ENCODE measurements at places on chromosomes 2 and 18. TPM values are rescaled to one million over a fixed set of nuclear protein-coding genes. Genes with fewer than 3 reads are reported as not detected.
A peak's percentile ranks its signal among the peaks of the same experiment; 100 is the strongest.

- H3K27me3 ChIP-seq, result no peaks in the 10 kb centered on the region
- H3K4me1 ChIP-seq, result no peaks in the 10 kb centered on the region
- H3K36me3 ChIP-seq, result no peaks in the 10 kb centered on the region
- DNase-seq, result peak; percentile 62
These were observed 440.5 kb upstream of the SMIM21 start for GRCh38 chr18:75868031-75868430.

The MC5R gene
- total RNA-seq, result 0.24 TPM

GRCh38 chr2:45825001-45825651 is 173.7 kb downstream of the PRKCE start:
- H3K27me3 ChIP-seq, result peaks cover 14% of the 10 kb centered on the region
- no peaks in the 10 kb centered on the region for H3K36me3 ChIP-seq

- no peak overlapping the region for H3K4me3 ChIP-seq
- no peaks in the 10 kb centered on the region for H3K36me3 ChIP-seq
- peak; percentile 56 for DNase-seq
- H3K4me1 ChIP-seq, result no peaks in the 10 kb centered on the region
These were observed 554.7 kb downstream of the NUP35 start for GRCh38 chr2:183678908-183679307.

The DTYMK gene
- total RNA-seq, result 60.9 TPM

The MAP3K20 gene
- 29.9 TPM for total RNA-seq

- no peak overlapping the region for H3K4me3 ChIP-seq
- H3K4me1 ChIP-seq, result no peaks in the 10 kb centered on the region
- no peak overlapping the region for H3K27ac ChIP-seq
- no peaks in the 10 kb centered on the region for H3K27me3 ChIP-seq
- H3K36me3 ChIP-seq, result no peaks in the 10 kb centered on the region
These were observed 219.3 kb upstream of the TMEFF2 start for GRCh38 chr2:192413812-192414681.

DNA sequence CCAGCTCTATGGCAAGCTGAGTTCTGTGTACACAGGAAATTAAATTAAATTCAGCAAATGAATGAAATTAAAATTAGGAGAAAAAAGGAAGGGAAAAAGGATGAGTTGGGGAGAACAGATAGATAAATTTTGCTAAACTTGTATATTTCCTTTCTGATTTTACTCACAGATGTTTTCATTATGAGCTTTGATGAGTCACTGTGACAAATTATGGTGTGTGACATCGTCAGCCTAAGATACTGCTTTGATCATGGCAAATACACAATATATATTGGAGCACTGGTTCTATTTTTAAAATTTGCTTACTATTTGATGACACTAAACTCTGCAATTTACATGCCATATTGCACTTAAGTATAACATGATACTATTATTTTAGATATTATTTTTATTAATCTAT is 464.6 kb upstream of the SPHKAP start:
- no peak for DNase-seq
- H3K4me1 ChIP-seq, result no peaks in the 10 kb centered on the region
- no peak overlapping the region for H3K27ac ChIP-seq
- no peaks in the 10 kb centered on the region for H3K36me3 ChIP-seq
- no peak overlapping the region for H3K4me3 ChIP-seq
- no peaks in the 10 kb centered on the region for H3K27me3 ChIP-seq

GRCh38 chr18:62784338-62784965 is 69.1 kb downstream of the PHLPP1 start:
- no peaks in the 10 kb centered on the region for H3K27me3 ChIP-seq
- no peak for DNase-seq
- no peaks in the 10 kb centered on the region for H3K36me3 ChIP-seq

The OTX1 gene
- total RNA-seq, result 12.9 TPM

The GKN1 gene
- not detected for total RNA-seq

DNA sequence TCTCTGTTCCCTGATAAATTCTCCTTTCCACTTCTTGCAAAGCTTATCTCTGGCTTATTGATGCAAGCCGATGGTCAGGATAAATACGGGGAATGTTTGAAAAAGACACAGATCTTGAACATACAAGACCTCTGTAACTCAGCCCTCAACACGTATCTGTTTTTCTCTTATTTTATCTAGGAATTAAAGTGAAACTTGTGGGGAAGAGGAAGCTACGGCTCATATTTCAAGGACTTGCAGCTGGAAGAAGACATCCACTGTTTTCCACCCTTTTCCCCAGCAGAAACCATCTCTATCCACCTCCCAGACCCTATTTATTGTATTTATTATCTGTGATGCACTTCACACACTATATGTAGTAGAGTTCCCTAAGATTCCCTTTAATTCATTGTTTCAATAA is 98.4 kb upstream of the TANK start:
- DNase-seq, result no peak
- H3K4me3 ChIP-seq, result no peak overlapping the region
- no peaks in the 10 kb centered on the region for H3K36me3 ChIP-seq

DNA sequence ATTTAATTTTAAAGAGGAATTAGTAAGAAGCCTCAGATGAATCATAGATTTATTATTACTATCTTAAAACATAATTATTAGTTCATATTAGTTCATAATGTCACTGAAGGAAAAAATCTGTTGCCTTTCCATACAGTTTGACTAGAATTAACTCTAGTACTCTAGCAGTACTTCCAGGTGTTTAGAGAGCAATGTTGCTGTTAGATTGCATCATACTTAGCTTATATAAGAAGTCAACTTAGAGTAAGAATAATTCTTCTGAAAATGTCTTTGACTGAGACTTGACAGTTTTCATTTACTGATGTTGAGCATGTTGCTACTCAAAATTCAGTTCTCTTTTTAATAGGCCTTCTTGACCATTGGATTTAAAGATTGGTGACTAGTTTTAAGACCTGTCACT is 4.7 kb downstream of the RAB3GAP1 start:
- H3K27me3 ChIP-seq, result no peaks in the 10 kb centered on the region
- no peaks in the 10 kb centered on the region for H3K4me1 ChIP-seq
- H3K4me3 ChIP-seq, result no peak overlapping the region

DNA sequence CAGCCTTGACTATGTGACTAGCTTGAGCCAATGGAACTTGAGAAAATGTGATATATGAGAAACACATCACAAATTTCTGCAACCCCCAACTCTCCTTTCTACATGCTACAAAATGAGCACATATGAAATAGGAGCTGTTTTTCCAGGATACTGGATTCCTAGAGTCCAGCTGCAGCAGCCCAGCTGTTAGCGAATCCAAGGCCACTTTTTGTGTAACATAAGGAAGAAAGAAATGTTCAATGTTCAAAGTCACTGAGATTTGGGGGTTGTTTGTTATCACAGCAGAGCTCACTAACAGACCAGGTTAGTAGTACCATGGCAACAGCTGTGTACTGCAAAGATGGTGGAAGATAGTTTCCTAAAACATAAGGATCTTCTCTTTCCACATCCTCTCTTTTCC is 12.6 kb upstream of the COL6A3 start:
- H3K27me3 ChIP-seq, result peaks cover 10% of the 10 kb centered on the region
- DNase-seq, result no peak
- no peak overlapping the region for H3K27ac ChIP-seq
- H3K36me3 ChIP-seq, result no peaks in the 10 kb centered on the region
- peaks cover 5% of the 10 kb centered on the region for H3K4me1 ChIP-seq
- H3K4me3 ChIP-seq, result no peak overlapping the region

The TMEFF2 gene
- total RNA-seq, result not detected

GRCh38 chr2:186903216-186903615 is 54.2 kb upstream of the ZSWIM2 start:
- H3K4me3 ChIP-seq, result no peak overlapping the region
- no peak overlapping the region for H3K27ac ChIP-seq
- DNase-seq, result no peak

The CYRIA gene
- total RNA-seq, result 0.86 TPM

GRCh38 chr18:28725876-28726275 is 548.9 kb upstream of the CDH2 start:
- no peaks in the 10 kb centered on the region for H3K27me3 ChIP-seq
- H3K4me1 ChIP-seq, result no peaks in the 10 kb centered on the region
- no peak for DNase-seq

The COLEC12 gene
- 88.8 TPM for total RNA-seq

DNA sequence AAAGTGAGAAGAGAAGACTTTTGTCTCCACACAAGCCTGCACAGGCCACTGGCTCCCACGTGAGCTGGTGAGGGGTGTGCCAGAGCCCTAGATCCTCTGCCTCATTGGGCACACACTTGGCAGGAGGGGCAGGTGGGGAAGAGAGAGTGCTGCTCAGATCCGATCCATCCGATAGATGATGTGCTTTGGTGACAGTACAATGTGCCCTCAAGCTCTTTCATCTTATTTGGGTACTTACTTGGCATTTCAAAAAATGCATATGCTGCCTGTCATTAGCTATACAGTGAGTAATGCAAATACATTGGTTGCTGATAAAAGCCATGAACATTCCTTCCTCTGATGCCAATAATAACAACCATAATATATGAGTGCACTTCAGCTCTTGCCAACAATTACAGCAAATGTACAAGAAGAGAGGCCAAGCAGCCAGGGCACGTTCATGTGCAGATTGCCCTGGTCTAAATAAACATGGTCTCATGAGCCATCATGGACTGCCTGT is 255.3 kb downstream of the VAPA start:
- no peak overlapping the region for H3K4me3 ChIP-seq
- no peaks in the 10 kb centered on the region for H3K27me3 ChIP-seq
- no peaks in the 10 kb centered on the region for H3K4me1 ChIP-seq
- no peaks in the 10 kb centered on the region for H3K36me3 ChIP-seq
- H3K27ac ChIP-seq, result no peak overlapping the region

The FAP gene
- not detected for total RNA-seq

DNA sequence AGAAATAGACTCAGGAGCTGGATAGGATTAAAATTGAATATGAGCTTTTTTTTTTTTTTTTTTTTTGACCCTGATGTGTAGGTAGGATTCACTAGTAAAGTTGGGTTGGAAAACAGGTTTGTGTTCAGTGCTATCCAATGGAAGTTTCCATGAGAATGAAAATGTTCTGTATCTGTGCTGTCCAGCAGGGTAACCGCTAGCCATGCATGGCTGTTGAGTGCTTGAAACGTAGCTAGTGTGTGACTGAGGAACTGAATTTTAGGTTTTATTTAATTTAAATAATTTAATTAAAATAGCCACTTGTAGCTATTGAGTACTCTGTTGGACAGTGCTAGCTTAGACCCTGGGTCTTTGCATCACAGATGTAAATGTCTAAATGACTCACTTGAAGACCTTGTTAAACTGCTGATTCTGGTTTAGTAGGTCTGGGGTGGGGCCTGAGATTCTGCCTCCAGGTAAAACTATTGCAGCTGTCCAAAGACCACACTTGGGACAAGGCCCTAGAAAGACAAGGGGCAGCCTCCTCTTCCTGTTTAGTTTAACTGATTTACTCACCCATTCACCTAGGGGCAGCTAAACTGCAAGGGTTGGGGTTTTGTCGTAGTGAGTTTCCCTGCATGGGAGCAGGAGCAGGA is 84.7 kb upstream of the STON1 start:
- H3K36me3 ChIP-seq, result peaks cover 4% of the 10 kb centered on the region
- no peak for DNase-seq
- H3K4me1 ChIP-seq, result peaks cover 11% of the 10 kb centered on the region
- H3K4me3 ChIP-seq, result peak overlapping the region; percentile 61
- H3K27ac ChIP-seq, result no peak overlapping the region
- no peaks in the 10 kb centered on the region for H3K27me3 ChIP-seq

GRCh38 chr2:234467289-234467688 is 29.6 kb downstream of the ARL4C start:
- DNase-seq, result no peak
- no peak overlapping the region for H3K27ac ChIP-seq
- H3K27me3 ChIP-seq, result no peaks in the 10 kb centered on the region
- H3K36me3 ChIP-seq, result no peaks in the 10 kb centered on the region

GRCh38 chr18:26046419-26047077 is 43.9 kb downstream of the SS18 start:
- no peak overlapping the region for H3K27ac ChIP-seq
- peaks cover 62% of the 10 kb centered on the region for H3K36me3 ChIP-seq
- H3K27me3 ChIP-seq, result no peaks in the 10 kb centered on the region
- no peaks in the 10 kb centered on the region for H3K4me1 ChIP-seq
- no peak for DNase-seq

- H3K4me3 ChIP-seq, result no peak overlapping the region
- no peak for DNase-seq
- H3K4me1 ChIP-seq, result no peaks in the 10 kb centered on the region
- no peak overlapping the region for H3K27ac ChIP-seq
- no peaks in the 10 kb centered on the region for H3K36me3 ChIP-seq
These were observed 201.2 kb upstream of the CDH20 start for GRCh38 chr18:61132031-61132430.

GRCh38 chr2:234348081-234348480 is 148.8 kb downstream of the ARL4C start:
- H3K27me3 ChIP-seq, result peaks cover 11% of the 10 kb centered on the region
- no peaks in the 10 kb centered on the region for H3K4me1 ChIP-seq
- DNase-seq, result no peak
- H3K36me3 ChIP-seq, result no peaks in the 10 kb centered on the region

- no peak overlapping the region for H3K4me3 ChIP-seq
- no peaks in the 10 kb centered on the region for H3K36me3 ChIP-seq
- H3K27me3 ChIP-seq, result no peaks in the 10 kb centered on the region
- H3K4me1 ChIP-seq, result no peaks in the 10 kb centered on the region
- no peak overlapping the region for H3K27ac ChIP-seq
- no peak for DNase-seq
These were observed 31.8 kb upstream of the VIT start for GRCh38 chr2:36664696-36665076.

- H3K4me1 ChIP-seq, result peaks cover 4% of the 10 kb centered on the region
- H3K36me3 ChIP-seq, result peaks cover 9% of the 10 kb centered on the region
- H3K27me3 ChIP-seq, result no peaks in the 10 kb centered on the region
These were observed 44.6 kb downstream of the ITGB1BP1 start for GRCh38 chr2:9378433-9379390.

- no peaks in the 10 kb centered on the region for H3K36me3 ChIP-seq
- no peak for DNase-seq
- no peak overlapping the region for H3K4me3 ChIP-seq
- no peak overlapping the region for H3K27ac ChIP-seq
- no peaks in the 10 kb centered on the region for H3K4me1 ChIP-seq
- peaks cover 45% of the 10 kb centered on the region for H3K27me3 ChIP-seq
These were observed 22.9 kb downstream of the DOK1 start for GRCh38 chr2:74577448-74577847.

GRCh38 chr2:176514805-176515500 is 245.7 kb downstream of the MTX2 start:
- H3K27ac ChIP-seq, result no peak overlapping the region
- DNase-seq, result no peak
- no peaks in the 10 kb centered on the region for H3K4me1 ChIP-seq
- H3K36me3 ChIP-seq, result no peaks in the 10 kb centered on the region
- H3K4me3 ChIP-seq, result no peak overlapping the region

The DNAH7 gene
- 1.1 TPM for total RNA-seq

DNA sequence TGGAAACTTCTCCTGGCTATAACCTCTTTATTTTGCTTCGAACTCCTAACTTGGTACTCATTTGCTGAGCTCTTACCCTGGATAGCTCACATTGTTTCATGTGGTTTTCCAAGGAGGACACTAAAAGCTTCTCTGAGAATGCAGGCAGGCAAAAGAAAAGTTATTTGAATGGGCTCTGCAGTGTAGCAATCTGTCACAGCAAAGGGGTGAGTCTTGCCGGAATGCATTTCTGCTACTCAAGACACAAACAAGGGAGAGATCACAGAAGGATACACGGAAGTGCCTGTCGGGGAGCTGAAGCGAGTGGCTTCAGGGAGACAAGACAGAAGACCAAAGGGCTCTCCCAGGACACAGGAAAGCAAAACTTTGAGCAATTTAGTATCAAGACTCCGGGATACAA is 265.4 kb downstream of the SS18 start:
- DNase-seq, result no peak
- H3K27me3 ChIP-seq, result no peaks in the 10 kb centered on the region
- no peak overlapping the region for H3K4me3 ChIP-seq
- H3K4me1 ChIP-seq, result peaks cover 5% of the 10 kb centered on the region
- no peaks in the 10 kb centered on the region for H3K36me3 ChIP-seq
- no peak overlapping the region for H3K27ac ChIP-seq

All from endodermal cell (in vitro differentiated cells).